Fibroblast of the aortic adventitia (primary cell): ENCODE measurements at places on chromosomes 4 and X. TPM values are rescaled to one million over a fixed set of nuclear protein-coding genes. Genes with fewer than 3 reads are reported as not detected.
A peak's percentile ranks its signal among the peaks of the same experiment; 100 is the strongest.

SUPT20HL1 gene
- total RNA-seq, result not detected in 2 replicates

TRAM1L1 gene
- 3.2 and 4.3 TPM in 2 replicates for total RNA-seq

MAGIX gene
- total RNA-seq, result 1.7 and 2.9 TPM in 2 replicates

NEXMIF gene
- total RNA-seq, result not detected in 2 replicates

PPP4R3C gene
- total RNA-seq, result not detected in 2 replicates

PABPC1L2A gene
- not detected in 2 replicates for total RNA-seq

CFAP47 gene
- not detected in 2 replicates for total RNA-seq

C1QTNF7 gene
- 0.18 and 11.8 TPM in 2 replicates for total RNA-seq

SERPINA7 gene
- not detected in 2 replicates for total RNA-seq

OTUD6A gene
- not detected in 2 replicates for total RNA-seq

CYLC1 gene
- not detected in 2 replicates for total RNA-seq

SETD7 gene
- 80.3 and 134 TPM in 2 replicates for total RNA-seq

UBA1 gene
- total RNA-seq, result 93.3 and 214 TPM in 2 replicates

GLRA2 gene
- not detected in 2 replicates for total RNA-seq

TEC gene
- 0.72 and 3.5 TPM in 2 replicates for total RNA-seq

CCNA2 gene
- total RNA-seq, result 3.8 and 63.9 TPM in 2 replicates

PWWP3B gene
- total RNA-seq, result 8.1 TPM in 1 of 2 replicates, not detected in the other

DNA sequence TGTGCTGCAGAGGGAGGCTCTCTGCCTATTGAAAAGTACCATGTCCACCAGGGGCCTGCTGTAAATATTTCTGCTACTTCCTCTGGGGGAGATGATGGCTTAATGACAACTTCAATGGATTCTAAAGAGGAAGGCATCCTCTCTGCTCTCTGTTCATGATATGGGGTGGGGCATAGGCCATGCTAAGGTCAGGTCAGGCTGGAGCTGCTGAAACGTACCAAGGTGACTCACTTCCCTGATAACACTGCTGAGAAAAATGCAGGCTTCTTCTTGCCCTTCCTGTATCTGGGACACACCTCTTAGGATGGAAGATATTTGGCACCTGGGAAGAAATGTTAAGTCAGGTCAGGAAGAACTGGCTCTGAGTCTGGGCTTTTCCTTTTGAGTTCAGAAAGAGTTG, 31.5 kb downstream of the HS3ST1 start:
- no peak for DNase-seq

- no peak for DNase-seq
Measured at GRCh38 chrX:152988536-152989291, 5.2 kb downstream of the PNMA5 start.

- no peak for DNase-seq
Measured at GRCh38 chrX:30573125-30573524, 4.4 kb downstream of the TASL start.

DNA sequence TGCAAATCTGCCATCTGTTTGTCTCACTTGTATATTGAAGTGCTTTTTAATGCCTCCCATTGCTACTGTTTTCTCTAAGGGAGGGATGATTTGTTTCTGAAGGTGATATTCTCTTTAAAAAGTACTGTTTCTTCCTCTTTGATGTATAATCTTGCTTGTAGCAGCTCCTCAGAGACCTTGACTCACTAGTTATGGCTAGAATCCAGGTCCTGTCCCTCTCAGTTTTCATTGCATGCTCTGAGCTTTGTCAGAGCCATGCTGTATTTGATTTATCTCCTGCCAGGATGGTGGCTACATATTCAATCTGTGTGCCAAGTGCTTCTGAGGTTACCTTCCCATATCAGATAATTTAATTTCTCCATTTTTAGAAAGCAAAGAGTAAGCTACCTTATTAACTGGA, 56.0 kb downstream of the GLUD2 start:
- peak; percentile 13 for DNase-seq

DNA sequence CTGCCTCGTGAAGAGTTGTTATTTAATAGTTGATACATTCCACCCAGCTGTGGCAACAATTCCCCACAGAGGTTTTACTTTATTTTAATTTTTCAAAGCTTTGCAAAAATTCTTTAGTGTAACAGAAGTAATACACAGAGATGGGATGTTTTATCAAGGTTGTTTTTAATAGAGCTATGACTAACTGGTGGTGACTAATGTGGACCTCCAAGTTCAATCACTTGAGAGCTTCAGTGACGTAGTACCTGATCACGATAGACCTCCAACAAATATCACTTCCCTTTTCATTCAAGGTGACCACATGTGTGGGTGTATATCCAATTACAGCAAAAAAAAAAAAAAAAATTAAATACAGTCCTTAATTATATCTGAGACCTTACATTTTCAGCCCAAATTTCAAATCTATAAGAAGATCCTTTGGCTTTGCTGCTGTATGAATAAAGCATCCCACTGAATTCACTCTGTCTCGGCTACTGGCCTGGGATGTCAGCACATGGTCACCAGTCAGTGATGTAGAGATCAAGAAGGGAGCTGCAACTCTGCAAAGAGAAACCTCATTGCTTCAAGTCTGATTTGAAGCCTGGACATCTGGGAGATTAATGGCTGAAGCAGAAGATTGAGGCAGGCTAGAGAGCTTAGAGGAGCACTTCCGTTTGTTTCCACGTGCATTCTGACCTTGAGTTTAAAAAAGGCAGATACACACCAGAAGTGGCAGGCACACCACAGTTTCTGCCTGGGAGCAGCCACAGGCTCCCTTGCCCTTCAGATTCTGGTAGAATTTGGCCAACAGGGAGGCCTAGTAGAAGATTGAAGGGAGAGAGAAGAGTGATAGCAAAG, 345.9 kb upstream of the NOCT start:
- peak; percentile 84 for DNase-seq

GRCh38 chrX:17242470-17242869, 132.5 kb upstream of the NHS start:
- peak; percentile 72 for DNase-seq

DNA sequence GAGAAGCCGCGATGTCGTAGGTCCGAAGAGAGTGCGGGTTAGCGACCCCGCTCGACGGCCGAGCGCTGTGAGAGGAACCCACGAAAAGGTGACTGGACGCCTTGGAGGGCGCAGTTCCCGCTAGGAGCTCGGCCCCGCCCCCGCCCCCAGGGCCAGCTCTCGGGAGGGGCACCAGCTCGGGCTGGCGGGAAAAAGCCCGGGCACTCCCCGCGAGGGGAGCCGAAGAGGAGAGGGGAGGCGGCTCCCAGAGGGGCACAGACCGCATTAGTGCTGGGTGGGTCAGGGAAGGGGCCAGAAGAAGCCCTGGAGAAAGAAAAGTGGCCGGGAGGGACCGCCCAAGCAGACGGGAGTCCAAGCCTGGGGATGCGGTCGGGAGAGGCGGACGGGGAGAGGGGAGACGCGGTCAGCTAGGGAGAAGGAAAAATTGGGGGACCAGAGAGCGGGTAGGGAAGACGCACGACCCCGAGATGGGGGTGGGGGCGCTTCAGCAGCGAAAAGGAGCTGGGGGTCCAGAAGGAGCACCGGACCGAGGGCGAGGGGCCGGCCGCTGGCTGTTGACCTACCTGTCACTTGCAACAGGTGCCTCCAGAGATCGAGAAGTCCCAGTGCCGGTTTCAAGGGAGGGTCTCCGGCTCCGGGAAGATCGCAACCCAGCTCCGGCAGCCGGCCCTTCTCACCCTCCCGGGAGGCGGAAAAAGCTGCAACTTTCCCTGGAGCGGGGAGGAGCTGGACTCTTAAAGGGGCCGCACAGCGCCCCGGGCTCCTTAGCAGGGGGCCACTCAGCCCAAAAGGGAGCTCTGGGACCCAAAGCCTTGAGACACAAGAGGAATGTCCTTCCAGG, at the start of gene SYTL4:
TSS of gene SYTL4 (minus strand) at position 681 of the 841 bp plus-strand sequence. CDS start 30,084 bp downstream, outside the sequence.
- DNase-seq, result no peak

DNA sequence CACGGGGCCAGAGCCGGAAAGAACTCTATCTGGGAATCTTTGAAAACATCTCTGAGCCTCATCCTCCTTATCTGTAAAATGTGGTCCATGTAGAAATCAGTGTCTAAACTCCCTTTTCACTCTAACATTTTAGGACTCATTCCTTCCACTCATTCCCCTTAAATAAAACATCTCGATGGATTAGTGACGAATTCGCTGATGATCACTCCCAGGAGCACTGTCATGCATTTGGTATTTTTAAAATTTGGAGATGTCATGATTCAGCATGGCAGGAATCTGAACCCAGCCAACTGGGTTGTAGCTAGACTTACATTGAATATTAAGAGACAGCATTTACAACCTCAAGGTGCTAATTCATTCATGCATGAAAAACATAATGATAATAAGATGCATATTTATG, 88.1 kb downstream of the SPANXN3 start:
- DNase-seq, result no peak

DNA sequence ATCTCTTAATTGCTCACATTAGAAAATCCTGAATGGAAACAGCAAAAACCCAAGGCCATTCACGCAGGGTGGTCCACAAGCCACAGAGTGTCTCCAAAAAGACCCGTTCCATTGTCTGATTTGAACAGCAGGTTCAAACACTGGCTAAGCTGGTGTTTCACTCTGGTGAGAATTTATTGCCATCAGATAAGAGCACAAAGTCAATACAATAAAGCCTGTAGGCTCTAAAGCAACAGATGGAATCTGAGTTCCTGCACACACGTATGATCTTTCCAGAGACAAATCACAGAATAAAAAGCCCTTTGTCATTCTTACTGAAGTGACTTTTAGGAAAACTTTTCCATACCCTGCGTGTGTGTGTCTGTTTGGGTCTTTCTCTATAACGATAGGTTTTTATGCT, 5.1 kb upstream of the SFRP2 start:
- no peak for DNase-seq

GRCh38 chr4:92307181-92307580, 3.4 kb downstream of the GRID2 start:
- DNase-seq, result no peak

- peak; percentile 84 for DNase-seq
Measured at GRCh38 chr4:184617600-184618196, 31.5 kb downstream of the CASP3 start.

- no peak for DNase-seq
Measured at GRCh38 chrX:34270434-34270833, 138.3 kb upstream of the FAM47A start.

DNA sequence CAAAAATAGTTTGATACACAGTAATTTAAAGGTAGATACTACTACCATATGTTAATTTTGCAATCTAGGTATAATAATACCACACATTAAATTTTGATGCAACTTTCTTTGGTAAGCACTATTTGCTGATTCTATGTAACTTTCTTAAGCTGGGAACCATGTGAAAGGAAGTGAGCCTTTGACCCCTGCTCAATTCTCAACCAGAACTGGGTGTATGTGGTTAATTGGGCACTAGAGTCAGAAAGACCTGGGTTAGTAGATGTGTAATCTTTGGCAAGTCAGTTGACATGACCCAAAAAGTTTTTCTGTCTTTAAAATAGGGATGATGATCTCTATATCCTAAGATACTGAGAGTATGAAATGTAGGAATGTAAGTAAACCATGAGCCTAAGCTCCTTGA, 22.4 kb downstream of the TLR2 start:
- DNase-seq, result no peak

DNA sequence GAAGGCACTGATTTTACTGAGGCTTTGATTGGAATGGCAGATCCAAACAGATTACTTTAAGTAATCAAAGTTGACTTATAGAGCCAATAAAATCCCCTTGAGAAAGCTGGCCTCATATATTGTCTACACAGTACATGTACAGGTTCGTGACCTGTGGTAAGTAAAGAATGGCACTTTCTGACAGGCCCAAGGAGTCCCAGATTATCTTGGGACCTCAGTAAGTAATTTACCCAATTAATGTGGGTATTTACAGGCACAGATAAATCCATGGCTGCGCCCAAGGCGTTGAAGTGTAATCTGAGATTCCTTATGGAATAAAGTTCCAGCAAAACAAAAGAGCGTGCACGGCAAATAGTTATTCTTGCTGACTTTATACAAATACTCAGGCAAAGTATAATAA, 62.4 kb downstream of the PAGE2 start:
- no peak for DNase-seq

GRCh38 chrX:68121835-68122234, 311.5 kb downstream of the OPHN1 start:
- DNase-seq, result no peak

GRCh38 chrX:108097380-108097779, 5.8 kb downstream of the ATG4A start:
- DNase-seq, result peak; percentile 1

- DNase-seq, result no peak
Measured at GRCh38 chrX:77447653-77448569, 722 bp downstream of the FGF16 start.

- no peak for DNase-seq
Measured at GRCh38 chr4:7256984-7257810, 64.9 kb downstream of the SORCS2 start.

GRCh38 chr4:84146300-84146959, 352.7 kb downstream of the NKX6-1 start:
- DNase-seq, result no peak

GRCh38 chr4:17112292-17112659, 213.8 kb upstream of the LDB2 start:
- no peak for DNase-seq

- peak; percentile 52 for DNase-seq
Measured at GRCh38 chrX:43836435-43837184, 45.6 kb downstream of the MAOB start.

GRCh38 chr4:9894644-9895332, 113.4 kb downstream of the DRD5 start:
- DNase-seq, result no peak

- DNase-seq, result peak; percentile 83
Measured at GRCh38 chr4:55358668-55359067, 12.6 kb downstream of the SRD5A3 start.

GRCh38 chrX:41119803-41120202, 34.6 kb downstream of the USP9X start:
- no peak for DNase-seq

- DNase-seq, result peak; percentile 30
Measured at GRCh38 chrX:24561121-24561520, 86.0 kb downstream of the PCYT1B start.

DNA sequence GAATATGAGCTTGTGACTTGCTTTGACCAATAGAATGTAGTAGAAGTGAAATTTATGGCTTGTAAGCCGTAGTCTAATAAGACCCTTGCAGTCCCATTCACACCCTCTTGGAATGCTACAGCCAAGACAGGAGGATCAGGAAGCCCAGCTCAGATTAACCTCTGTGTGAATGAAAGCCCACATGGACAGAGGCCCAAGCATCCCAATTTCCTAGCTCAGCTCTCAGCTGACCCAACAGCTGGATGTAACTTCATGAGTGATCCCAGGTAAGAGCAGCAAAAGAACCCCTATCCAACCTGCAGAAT, 12.8 kb upstream of the PPM1K start:
- DNase-seq, result no peak

GRCh38 chrX:13759152-13759718, 24.7 kb downstream of the OFD1 start:
- no peak for DNase-seq

GRCh38 chr4:111127841-111128240, 505.0 kb upstream of the PITX2 start:
- DNase-seq, result no peak

DNA sequence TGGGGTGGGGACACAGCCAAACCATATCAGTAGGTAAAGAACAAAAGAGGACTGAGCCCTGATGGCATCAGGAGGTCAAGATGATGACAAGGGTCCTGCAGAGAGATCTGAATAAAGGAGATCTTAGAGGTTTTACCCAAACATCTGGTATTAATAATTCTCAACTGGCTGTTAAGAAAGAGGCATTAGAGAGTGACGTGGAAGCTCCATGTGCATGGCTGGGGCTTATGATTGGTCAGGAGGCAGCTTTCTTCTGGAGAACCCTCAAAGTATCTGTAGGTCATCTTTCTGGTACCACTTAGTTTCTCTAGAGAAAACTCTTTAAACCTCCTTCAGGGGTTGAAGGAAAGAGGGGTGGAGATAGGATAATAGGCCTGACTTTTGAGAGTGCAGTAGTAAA, 18.7 kb downstream of the MGST2 start:
- peak; percentile 25 for DNase-seq
